Stimulated activated CD4-positive, alpha-beta T cell treated with anti-CD3 and anti-CD28 coated beads, Interleukin-1b, Interleukin-23, amount 100 ng/mL, for 1 hour (primary cell): ENCODE measurements at places on chromosomes 4 and X.

- no peak for DNase-seq
Observed at GRCh38 chr4:105661028-105661427, 47.5 kb downstream of the INTS12 start.

DNA sequence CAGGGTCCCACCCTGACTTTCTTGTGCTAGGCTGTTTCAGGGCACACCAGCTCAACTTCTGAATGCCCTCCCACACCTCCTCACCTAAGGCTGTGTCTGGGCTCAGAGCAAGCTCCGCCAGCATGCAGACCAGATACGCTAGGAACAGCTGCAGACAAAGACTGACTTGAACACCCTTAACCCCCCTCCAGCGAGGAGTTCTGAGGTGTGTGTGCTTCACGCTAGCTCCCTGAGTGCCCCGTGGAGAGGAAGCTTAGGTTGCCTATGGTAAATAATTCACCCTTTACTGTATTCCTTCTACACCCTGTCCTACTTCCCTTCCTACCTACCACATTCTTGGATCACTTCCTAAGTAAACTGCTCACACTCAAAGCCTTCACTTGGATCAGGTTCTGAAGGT, 115.0 kb downstream of the VCX3B start:
- no peak for DNase-seq

GRCh38 chrX:17737986-17738713, 857 bp downstream of the SCML1 start:
- no peak for DNase-seq

- DNase-seq = no peak
Observed at GRCh38 chrX:46737462-46737861, 21.5 kb downstream of the SLC9A7 start.

DNA sequence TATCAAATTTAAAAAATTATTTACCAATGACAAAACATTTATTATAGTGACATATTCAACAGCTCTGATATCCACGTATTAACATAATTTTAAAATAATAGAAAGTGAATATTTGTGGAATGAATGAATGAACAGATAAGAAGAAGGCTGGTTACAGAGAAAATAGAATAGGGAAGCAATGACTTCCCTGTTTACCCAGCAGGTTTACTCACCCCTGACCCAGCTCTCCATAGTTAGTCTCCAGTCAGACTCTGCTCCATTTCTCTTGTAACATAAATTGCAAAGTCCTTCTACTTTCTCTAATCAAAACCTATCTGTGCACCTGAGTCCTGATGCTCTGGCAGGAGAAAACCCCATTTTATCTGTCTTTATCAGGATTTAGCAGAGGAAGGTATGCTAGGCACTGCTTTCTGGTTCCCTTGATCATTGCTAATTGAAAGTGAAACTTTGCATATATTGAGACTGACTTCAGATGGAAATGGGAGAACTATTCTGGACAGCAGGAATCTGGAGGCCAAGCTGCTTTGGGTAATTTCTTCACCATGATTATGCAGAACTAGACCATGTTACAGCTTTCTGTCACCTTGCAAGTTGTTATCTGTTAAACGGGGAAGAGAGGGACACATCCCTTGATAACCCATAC, 363.0 kb downstream of the FAT4 start:
- DNase-seq = no peak

DNA sequence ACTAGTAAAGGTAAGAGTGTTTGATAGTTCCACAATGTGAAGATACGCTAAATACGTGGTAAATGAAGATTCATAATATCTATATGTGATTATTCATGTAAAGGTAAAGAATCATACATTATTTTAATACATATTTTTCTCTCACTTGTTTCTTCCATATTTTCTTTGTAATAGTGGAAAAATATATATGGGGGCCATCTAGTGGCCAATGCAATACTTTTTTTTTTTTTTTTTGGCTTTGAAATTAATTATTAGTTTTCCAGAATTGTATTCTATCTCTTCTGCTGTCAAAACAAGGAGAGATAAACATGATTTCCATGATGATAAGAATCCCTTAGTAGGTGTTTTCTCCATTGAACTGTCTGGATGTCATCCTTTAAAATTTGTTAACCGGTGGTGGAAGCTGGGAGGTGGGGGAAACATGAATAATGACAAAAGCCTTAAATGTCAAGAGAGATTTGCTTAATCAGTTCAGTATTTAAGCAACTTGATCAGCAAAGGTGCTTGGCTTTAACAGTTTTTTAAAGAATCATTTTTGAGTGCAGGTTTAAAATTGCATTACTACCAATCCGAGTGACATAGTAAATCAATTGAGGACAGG, 508.7 kb upstream of the HTR2C start:
- DNase-seq = no peak

GRCh38 chr4:139581096-139581495, 25.1 kb upstream of the SETD7 start:
- DNase-seq = no peak

- no peak for DNase-seq
Observed at GRCh38 chr4:168931215-168931650, 78.8 kb downstream of the CBR4 start.

DNA sequence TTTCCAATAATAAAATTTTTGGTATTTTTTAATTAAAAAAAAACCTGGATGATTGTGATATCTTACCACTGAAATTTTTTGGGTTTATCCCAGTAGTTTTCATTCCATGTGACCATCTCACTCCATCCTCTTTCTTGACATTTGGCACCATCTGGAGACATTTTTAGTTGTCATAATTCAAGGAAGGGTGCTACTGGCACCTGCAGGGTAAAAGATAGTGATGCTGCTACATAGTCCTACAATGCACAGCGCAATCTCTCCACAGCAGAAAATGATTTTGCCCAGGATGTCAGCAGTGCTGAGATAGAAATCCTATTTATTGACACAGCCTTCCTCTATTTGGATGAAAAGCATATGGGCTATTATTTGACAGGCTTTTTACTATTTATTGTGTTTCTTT, 79.3 kb downstream of the RBPJ start:
- no peak for DNase-seq

- DNase-seq = no peak
Observed at GRCh38 chrX:10747975-10748374, 127.6 kb upstream of the MID1 start.

DNA sequence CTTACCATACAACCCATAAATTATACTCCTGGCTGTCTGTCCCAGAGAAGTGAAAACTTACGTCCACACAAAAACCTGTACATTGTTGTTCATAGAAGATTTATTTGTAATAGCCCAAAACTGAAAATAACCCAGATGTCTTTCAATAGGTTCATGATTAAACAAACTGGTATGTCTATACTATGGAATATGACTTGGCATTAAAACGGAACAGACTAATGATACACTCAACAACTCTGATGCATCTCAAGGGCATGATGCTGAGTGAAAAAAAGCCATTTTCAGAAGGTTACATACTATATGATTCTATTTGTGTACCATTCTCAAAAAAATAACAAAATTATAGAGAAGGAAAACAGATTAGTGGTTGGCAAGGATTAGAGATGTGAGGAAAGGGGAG, 11.6 kb upstream of the MND1 start:
- no peak for DNase-seq

DNA sequence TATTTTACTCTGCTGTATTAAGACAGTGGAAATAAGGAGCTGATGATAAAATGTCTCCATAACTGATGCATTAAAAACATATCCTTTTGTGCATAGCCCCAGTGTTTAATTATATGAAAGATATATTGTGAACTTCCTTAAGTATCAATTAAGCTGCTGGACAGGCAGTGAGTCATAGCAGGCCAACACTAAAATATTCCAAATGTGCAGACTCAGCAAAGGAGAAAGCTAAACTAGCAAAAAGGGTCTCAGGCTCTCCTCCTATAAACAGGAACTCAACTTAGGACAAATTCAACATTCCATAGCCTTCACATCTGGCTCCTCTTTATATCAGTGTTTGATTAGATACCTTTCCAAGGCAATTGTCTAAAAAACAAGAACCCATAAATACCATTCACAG, 15.6 kb downstream of the TNMD start:
- DNase-seq = no peak

- no peak for DNase-seq
Observed at GRCh38 chrX:24259544-24260240, 54.2 kb downstream of the SUPT20HL2 start.
